ENCODE measurements at places on chromosomes 7 and 10.

- no peak for DNase-seq
Observed at GRCh38 chr7:157468221-157469111, 131.7 kb downstream of the DNAJB6 start.

GRCh38 chr10:78532480-78533042 is 498.9 kb downstream of the RPS24 start:
- DNase-seq = no peak

DNA sequence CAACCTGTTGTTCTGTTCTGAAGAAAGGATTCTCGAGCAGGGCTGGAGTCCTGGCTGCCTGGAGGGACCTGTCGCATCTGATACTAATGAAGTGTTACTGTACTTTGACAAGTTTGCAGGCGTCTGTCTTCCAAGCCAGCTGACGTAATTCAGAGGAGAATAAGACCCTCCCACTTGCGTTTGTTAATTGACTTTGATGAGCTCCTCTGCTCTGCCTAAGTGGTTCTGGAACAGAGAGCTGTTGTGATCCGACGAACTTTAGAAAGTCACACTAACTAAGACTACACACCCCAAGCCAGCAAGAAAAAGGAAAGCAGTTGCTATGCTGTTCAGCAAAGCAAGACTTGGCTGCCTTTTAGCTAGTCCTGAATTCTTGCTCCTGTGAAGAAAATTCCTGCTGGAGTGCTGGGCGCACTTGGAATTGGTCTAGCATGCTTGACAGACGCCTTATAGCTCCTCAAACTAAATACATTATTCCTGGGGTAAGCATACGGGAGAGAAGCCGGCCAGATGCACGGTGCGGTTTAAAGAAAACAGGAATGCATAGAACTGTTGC is 200.3 kb downstream of the CACNB2 start:
- no peak for DNase-seq

GRCh38 chr7:130951303-130951975 is 217.4 kb upstream of the KLF14 start:
- no peak for DNase-seq

DNA sequence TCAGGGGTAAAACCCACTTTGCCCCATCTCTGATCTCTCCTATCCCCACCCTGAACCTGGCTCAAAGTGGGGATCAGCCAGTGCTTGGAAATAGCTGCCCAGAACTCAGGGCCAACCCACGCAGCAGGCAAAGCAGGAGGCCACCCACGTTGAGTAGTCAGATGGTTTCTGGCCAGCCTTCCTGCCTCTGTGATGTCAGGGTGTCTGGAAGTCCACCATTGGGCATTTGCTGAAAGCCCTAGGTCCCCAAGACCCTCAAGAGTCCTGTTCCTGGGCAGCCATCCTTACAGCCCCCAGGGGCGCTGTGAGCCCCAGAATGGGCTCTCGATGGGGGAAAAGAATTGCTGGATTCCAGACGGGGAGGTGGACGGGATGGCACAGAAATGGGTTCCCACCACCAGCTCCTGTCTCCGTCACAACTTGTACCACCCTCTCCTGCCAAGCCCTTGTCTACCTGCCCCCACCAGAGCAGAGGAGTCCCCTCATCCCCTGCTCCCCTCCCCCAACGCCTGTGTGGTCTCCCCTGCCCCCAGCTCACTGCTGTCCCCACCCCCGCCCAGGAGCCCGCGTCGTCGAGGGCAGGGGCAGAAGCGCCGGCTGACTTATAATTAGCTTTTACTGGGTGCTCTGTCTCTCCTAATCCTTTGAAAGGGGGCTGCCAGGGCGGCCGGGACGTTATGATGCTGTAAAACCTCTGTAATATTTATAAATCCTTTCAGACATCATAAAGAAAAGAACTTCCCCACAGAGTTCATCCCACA is 3.9 kb downstream of the MYL10 start:
- no peak for DNase-seq

GRCh38 chr7:130374507-130374906 is 5.8 kb upstream of the CPA1 start:
- DNase-seq = no peak

DNA sequence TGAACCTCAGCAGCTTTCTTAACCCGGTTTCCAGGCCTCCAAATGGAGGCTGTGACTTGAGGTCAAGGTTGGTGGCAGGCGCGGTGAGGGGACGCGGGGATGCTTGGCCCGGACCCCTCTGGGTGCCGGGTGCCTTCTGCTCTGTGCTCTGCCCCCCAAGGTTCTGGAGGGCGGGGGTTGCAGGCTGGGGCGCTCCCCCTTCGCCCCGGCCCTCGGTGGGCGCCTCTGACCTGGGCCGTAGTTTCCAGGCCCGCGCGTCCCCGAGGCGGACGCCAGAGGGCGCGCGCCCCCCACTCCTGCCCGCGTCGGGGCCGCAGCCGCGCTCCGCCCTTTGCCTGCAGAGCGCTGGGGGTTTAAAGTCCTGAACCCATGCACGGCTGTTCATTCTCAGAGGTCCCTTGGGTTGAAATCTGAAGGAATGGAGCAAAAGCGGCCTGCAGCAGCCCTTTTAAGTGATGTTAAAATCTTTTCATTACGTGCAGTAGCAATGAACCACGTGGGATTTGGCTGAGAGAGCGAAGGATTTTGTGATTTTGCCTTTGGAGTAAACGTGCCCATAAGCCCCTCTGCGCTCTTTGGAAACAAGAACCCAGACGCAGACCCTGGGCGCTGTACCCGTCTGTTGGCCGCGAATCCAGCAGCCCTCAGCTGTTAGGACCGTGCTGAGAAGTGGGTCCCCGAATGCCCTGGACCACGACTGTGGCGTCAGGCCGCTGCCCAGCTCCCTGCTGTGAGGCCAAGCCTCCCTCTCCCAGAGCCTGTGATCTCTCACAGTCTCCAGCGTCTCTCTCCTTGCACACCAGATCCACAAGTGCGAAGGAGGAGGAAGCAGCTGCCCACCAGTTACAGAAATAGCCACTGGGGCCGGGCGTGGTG is 135.0 kb downstream of the ACTR3B start:
- DNase-seq = no peak

GRCh38 chr10:107232013-107232412 is 67.5 kb upstream of the SORCS1 start:
- DNase-seq = no peak
